AG04450 (cell line): ENCODE measurements at places on chromosomes 12 and 14.

GRCh38 chr14:60183741-60184140 is 18.5 kb upstream of the DHRS7 start:
- DNase-seq, result no peak

DNA sequence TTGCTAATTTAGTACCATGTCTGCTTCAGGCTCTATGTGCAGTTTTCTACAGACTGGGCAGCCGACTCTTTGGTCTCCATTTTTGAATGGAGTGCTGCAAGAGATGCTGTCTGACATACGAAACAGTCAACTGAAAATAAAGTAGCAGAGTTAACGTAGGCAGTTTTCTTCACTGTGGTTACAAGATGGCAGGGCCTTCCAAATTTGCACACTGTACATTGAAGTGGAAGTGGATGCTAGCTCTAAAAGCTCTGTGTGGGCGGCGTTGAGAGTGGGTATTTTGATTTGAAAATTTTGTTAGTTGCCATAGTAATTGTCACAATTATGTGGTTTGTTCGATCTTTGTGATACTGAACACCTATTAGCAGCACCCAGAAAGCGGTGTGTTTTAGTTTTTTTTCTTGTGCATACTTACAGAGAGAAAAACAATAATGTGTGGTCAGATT is 154.9 kb upstream of the ATP2B1 start:
- DNase-seq, result no peak

GRCh38 chr12:70254225-70254624 is 11.0 kb downstream of the CNOT2 start:
- no peak for DNase-seq

DNA sequence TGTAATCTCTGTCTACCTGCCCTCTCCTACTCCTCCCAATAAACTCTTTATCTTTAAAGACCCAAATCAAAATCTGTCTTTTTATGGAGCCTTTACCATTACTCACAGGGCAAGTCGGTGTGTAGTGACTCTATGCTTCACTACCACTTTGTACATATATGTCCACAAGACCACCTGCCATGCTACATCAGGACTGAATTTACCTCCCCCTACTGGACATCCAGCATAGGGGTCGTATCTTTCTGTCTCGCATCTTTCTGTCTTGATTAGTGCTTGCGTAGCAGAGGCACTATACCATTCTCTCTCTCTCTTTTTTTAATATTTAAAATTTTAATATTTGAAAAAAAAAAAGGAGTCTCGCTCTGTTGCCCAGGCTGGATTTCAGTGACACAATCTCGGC is 587.5 kb downstream of the SOX5 start:
- no peak for DNase-seq

DNA sequence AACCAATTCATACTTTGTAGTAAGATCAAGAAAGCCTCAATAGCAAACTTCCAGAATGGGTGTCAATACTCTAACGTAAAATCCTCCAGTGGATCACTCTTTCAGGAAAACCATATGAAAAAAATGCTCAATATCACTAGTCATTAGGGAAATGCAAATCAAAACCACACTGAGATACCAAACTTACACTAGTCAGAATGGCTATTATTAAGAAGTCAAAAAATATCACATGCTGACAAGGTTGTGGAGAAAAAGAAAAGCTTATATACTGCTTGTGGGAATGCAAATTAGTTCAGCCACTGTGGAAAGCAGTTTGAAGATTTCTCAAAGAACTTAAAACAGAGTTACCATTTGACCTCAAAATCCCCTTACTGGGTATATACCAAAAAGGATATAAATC is 49.5 kb upstream of the ATXN7L3B start:
- no peak for DNase-seq

- no peak for DNase-seq
These were observed 163.6 kb upstream of the GSC start for GRCh38 chr14:94933486-94933885.

GRCh38 chr14:62006116-62006731 is 244.0 kb downstream of the SNAPC1 start:
- no peak for DNase-seq

DNA sequence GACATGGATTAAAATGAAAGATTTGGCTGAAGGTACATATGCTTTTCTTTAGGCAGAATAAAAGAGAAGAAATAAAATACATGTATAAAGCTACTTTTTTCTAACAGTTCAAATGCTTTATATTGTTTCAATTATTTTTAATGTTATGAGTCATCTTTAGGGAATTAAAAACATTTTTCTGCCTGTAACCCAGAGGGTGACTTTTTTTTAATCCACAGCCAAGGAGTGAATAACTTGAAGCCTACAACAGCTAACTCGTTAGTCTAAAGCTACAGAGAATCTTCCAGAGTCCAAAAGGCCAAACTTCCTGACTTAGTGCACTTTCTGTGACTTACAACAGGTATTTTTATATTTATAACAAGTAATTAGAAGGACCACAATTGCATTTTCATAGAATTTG is 151.6 kb downstream of the SEC23A start:
- no peak for DNase-seq

DNA sequence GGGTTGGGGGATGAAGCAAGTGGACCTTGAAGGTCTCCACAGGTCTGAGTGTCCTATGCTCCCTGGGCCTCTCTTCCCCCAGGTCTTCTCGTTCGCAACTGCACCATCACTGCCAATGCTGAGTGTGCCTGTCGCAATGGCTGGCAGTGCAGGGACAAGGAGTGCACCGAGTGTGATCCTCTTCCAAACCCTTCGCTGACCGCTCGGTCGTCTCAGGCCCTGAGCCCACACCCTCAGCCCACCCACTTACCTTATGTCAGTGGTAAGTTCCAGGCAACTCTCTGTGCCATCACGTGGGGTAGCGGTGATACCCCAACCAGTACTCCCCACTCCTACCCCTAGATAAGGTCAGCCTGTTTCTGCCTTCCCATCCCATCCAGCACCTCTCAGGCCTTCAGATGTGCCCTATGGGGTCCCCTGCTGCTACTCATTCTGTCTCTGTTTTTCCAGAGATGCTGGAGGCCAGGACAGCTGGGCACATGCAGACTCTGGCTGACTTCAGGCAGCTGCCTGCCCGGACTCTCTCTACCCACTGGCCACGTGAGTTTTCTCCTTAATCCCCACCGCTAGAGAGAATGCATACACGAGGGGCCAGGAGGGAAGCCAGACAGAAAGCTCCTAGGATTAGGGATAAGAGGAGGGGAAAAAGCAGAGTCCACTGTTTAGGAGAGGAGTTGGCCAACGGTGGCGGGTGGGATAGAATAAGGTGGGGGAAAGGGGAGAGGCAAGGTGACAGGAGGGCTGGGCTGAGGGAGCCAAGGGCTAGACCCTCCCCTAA is 1.6 kb upstream of the TAPBPL start:
- DNase-seq, result no peak

DNA sequence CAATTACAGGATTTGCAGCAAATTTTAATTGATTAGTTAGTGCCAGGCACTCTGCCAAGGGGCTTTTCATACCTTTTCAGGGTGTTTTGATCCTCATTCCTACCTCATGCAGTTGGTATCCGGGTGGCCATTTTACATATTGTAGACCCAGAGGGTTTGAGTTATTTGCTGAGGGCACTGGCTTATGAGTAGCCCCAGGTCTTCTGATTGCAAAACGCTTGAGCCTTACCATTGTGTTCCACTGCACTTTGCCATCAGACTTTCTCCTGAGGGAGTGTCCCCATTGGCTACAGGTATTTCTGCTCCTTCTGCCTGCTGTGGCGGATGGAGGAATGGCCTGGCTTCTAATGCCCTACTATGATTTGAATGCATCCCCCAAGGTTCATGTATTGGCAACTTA is 257.8 kb upstream of the CRY1 start:
- DNase-seq, result no peak

DNA sequence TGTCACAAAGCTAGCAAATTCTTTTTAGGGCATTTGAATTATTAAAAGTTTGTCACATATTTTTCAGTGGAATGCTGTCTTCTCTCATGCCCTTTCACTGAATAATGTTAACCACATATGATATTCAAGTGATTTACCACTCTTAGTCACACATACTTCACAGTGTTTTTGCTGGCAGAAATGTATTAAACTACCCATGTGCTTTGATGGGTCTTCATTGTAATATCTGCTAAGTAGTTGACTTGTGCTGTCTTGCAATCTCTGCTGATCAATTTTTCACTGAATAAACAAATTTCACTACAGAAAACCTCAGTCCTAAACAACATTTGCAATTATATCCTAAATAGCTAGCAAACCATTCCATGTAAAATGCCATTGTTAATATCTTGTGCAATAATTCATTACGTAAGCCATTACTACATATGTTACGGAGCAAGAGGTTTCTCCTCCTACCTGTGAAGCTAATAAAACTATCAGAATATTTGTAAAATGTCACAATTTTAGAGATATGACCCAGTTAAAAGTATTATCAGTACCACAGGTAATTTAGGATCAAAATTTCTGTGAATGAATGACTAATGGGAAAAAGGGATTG is 64.6 kb upstream of the LMO3 start:
- DNase-seq, result no peak

DNA sequence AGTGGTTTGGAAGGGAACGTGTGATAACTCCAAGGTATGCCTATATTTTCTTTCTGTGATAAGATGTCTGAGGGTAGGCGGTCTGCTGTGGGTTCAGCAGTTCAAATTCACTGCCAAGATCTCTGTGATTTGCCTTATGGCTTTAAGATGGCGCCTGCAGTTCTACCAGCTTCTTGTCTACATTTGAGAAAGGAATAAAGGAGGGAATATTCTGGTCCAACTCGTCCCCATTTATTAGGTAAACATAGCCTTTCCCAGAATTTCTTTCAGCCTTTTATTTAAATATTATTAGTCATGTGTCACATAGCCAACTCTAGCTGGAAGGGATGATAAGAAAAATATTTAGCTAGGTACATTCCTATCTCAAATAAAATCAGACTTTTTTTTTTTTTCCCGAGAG is 48.8 kb downstream of the KCNJ8 start:
- DNase-seq, result no peak

- no peak for DNase-seq
These were observed 2.3 kb upstream of the PAWR start for GRCh38 chr12:79692860-79693577.

- no peak for DNase-seq
These were observed 485.3 kb upstream of the MGAT4C start for GRCh38 chr12:86741531-86741930.

GRCh38 chr12:132428936-132429601 is 60.9 kb upstream of the FBRSL1 start:
- DNase-seq, result no peak

GRCh38 chr12:105721051-105721825 is 390.7 kb downstream of the C12orf75 start:
- no peak for DNase-seq

- no peak for DNase-seq
These were observed 7.1 kb downstream of the NT5DC3 start for GRCh38 chr12:103833891-103834290.

- DNase-seq, result no peak
These were observed 110.4 kb downstream of the ARID2 start for GRCh38 chr12:45839917-45840316.

DNA sequence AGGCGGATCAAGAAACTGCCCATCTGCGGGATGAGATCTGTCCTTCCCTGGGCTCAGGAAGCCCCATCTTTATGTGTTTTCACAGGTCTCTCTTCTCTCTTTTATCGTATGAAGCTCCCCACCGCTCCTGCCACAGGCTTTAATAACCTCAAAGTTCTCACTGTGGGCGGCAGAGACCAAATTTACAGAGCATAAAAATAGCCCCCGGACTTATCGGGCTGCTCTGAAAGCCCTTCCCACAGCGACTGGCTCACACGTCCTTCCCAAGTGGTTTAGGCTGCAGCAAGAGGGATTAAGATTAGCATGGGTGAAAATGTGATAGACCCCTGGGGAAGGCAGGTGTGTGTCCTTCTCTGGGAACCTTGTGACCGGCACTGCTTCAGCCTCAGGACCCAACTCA is 47.8 kb downstream of the TESC start:
- no peak for DNase-seq

GRCh38 chr14:92635031-92635430 is 113.4 kb downstream of the LGMN start:
- DNase-seq, result no peak

DNA sequence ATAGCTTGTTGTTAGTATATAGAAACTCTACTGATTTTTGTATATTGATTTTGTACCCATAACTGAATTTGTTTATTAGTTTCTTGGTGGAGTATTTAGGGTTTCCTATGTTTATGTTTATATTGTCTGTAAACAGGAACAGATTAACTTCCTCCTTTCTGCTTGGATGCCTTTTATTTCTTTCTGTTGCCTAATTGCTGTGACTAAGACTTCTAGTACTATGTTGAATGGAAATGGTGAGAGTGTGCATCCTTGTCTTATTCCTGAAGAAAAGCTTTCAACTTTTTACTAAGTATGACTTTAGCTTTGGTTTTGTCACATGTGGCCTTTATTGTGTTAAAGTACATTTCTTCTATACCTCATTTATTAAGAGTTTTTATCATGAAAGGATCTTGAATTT is 20.9 kb downstream of the FBXW8 start:
- DNase-seq, result no peak

GRCh38 chr14:72060917-72061316 is 128.7 kb downstream of the RGS6 start:
- no peak for DNase-seq

DNA sequence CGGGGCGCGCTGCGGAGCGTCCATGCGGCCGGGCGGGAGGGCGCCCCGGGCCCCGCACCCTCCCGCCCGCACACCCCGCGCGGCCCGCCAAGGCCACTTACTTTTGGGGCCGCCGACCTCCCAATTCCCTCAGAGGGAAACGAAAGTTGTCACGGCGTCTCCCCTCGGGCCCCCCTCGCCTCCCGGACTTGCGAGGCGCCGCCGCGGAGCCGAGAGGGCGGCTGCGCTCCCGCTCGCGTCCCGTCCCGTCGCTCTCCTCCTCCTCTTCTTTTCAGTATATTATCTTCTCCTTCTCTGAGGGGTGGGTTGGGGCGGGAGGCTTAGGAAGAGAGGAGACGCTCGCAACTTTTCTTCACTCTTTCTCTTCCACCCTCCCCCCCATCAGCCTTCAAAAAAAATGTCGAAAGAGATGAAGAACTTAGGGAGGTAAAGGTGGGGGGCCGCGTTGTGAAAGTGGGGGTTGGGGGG is 613 bp downstream of the DUSP16 start:
- no peak for DNase-seq

DNA sequence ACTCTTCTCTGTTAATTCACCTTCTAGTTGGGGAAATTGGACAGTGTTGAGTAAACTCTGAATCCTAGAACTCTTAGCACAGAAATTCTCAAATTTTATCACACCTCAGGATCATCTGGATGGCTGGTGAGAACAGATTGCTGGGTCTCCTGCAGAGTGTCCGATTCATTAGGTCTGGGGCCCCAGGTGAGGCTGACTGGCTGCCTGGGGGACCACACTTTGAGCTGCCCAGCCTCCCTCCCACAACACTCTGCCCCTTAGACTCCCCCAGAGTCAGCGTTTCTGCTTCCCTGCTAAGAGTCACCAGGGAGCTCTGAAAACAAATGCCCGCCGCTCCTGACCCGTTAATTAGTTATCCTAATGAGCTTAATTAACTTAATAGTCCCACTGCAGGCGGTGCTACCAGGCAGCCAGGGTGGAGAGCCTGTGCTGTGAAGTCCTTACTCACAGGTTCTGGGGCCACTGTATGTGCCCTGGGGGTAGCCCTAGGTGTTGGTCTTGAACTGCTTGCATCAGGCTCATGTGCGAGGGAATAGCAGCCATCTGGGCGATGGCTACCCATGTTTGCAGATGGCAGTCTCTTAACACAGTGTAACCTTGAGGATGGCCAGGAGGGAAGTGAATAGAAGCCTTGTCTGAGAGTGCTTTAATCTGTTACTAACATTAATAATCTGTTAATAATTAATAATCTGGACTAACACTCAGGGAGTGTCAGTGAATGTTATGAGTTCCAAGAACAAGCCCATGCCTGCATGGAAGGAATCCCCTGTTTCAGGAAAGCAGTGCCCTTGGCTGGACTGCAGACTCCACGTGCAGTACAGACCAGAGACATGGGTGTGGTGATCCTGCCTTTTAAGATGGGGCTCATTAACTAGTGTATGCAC is 35.6 kb downstream of the AACS start:
- no peak for DNase-seq
